ENCODE measurements at places on chromosomes 5 and 9.
A peak's percentile ranks its signal among the peaks of the same experiment; 100 is the strongest.

DNA sequence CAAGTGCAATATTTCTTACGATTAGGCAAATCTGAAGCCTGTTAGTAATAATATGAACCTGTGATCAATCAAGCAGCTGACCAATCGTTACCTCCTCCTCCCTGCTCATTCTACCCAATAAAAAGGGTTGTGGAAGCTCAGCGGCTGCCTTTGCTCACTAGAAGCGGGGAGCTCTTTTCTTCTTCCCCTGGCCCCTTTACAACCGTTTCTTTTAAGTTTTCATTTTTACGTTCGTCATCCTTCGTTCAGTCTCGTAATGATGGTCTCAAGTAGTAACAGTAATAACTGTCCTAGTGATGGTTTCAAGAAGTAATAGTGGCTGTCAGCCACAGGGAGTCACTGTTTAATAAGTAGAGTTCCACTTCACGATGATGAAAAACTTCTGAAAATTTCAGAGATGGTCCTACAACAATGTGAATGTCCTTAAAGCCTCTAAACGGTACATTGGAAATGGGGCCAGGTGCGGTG lies 6.2 kb downstream of the UGT3A2 start:
- peak; percentile 49 for DNase-seq

DNA sequence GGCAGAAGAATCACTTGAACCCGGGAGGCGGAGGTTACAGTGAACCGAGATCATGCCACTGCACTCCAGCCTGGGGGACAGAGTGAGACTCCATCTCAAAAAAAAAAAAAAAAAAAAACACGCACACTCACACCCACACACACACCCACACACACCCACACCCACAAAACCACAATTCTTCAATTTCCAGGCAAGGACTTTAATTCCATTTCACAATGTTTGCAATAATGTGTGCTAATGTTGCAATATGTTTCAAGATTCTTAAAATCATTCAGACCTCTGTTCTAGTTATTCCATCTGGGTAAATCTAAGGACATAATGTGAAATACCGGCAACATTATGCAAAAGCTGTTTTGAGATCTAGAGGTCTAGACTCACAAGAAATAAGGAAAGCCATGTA lies 28.3 kb downstream of the CCDC69 start:
- peak; percentile 37 for DNase-seq

DNA sequence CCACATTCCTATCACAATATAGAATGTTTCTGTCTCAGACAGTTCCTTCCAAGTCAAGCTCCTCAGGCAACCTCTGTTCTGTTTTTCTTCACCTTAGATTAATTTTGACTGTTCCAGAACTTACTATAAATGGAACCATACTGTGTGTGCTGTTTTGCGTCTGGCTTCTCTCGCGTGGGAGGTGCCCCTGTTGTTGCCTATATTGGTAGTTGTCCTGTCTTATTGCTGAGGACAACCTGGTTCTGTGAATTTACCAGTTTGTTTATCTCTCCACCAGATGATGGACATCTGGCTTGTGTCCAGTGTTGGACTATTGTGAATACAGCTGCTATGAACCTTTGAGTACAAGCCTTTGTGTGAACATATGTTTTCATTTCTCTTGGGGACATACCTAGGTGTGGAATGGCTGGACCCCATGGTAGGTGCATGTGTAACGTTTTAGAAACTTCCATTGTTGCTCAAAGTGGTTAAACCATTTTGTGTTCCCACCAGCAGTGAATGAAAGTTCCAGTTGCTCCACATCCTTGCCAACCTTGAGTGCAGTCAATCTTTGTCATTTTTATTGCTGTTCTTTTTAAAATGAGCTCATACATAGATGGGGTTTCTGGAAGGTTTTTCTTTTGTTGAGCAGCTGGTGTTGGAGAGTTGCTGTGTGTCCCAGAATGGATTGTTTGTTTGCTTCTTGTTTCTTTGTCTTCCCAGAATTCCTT lies 18.1 kb downstream of the HMCN2 start:
- no peak for DNase-seq

GRCh38 chr9:113484258-113484730 lies 20.8 kb downstream of the RGS3 start:
- DNase-seq: no peak

GRCh38 chr5:57454896-57455295 lies 27.7 kb downstream of the ACTBL2 start:
- no peak for DNase-seq

GRCh38 chr9:112694706-112695555 lies 23.0 kb downstream of the INIP start:
- DNase-seq: no peak

GRCh38 chr5:123752552-123753179 lies 240.7 kb downstream of the CSNK1G3 start:
- peak; percentile 57 for DNase-seq

- no peak for DNase-seq
Measured at GRCh38 chr5:67035098-67035740, 161.4 kb downstream of the CD180 start.

DNA sequence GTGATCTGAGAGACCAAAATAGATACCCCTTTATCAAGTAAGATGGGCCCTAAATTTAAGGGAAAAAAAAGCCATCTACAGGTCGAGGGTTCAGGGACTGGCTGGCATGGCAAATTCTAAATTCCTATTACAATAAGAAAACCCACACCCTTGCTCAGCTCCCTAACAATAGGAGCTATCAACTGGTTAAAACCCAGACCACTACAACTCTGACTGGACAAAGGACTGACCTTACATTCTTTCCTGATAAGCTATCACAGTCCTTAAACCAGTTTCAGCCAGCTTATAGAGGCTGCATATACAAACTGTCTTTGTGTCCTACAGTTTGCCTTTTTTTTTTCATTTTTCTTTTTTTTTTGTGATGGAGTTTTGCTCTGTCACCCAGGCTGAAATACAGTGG lies 803.6 kb downstream of the NR2F1-AS1 start:
- no peak for DNase-seq

DNA sequence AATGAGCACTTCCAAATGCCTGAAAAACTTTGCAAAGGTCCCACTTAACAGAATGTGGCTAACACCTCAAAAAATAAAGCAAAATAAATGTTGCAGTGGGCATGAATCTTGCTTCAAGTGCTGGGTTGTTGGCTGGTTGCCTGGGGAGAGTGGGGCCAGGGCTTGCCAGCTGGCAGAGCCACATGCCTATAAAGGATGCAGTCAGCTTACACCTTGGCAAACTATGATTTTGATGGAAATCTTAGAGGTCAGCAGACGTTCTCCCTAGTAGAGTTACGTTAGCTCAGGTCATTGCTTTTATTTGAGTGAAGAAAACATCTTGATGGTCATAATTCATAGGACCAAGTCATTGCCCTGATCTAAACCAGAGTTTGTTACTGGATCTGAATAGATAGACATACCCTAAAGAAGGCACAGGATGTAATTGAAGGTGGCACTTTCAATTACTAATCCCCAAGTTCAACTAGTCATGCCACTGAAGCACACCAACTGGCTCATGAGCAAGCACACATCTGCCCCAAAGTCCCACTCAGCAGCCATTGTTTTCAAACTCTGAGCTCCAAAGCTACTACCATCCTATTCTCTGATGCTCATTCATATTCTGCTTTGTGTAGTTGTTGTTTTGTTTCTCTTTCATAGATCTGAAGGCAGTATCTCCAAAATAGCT lies 51.2 kb upstream of the ZSWIM6 start:
- DNase-seq: no peak

Data from AG20443 (cell line).